ENCODE measurements at places on chromosomes 11 and 22.

DNA sequence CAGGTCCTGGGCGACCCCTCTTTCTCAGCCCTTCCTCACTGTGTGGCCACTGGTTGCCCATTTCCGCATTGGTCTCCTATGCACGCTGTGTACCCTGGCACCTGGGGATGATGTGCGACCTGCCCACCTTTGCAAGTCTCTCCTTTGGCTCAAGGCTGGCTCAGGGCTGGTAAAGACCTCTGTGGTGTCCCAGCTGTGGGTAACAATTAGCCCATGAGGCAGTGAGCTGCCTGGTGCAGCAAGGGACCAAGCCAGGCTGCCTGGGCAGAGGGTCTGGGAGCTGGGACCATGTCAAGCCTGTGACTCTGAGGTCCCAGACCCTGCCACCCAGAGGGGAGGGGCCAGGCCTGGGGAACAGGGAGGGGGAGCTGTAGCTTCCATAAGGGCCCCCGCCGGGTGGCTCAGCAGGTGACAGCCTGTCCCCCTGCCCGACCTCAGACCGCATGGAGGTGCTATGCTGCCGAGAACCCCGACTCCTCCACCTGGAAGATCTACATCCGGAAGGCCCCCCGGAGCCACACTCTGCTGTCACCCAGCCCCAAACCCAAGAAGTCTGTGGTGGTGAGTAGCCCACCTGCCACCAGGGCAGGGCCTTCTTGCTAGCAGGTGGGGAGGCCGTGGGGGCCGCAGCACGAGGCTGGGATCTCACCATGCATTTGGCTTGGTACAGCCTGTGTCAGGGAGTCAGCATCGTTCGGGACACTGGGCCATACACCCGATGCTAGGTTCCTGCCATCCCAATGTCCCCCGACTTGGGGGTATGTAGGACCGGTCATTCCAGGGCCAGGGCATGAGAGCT lies 112.5 kb downstream of the KCNQ1OT1 start:
- DNase-seq = peak; percentile 8

GRCh38 chr22:28116219-28116673 lies 197.2 kb upstream of the PITPNB start:
- no peak for DNase-seq

DNA sequence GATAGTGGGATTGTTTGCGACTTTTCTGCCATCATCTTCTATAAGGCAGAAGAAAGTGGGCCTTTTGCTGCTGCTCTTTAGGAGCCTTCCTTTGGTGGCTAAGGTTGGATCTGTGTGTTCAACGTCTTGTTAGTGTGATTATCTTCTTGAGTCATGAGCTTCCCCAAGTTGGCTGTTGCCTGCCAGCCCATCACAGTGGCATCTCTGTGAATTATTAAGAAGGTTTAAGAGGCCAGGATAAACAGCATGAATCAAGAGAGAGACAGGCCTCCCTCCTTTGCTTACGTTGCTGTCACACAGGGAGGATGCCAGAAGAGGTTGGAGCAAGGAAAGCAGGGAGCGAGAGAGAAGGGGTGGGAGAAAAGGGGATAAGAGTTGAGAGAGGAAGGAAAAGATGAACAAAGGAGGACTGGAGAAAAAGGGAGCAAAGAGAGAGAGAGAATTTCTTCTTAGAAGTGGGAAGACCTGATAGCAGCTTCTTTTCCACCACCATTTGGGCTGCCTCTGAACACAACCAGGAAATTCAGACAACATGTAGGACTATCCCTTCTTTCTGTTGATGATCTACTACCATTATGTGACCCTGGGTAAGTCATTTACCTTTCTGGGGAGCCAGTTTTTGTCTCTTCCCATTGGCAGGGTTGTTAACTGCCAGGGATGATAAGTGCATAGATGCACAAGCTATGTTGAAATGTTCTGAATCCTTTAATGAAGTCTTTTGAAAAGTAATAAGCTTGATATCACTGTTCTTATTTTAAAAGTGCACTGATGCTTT lies 126.5 kb downstream of the NAV2 start:
- no peak for DNase-seq

DNA sequence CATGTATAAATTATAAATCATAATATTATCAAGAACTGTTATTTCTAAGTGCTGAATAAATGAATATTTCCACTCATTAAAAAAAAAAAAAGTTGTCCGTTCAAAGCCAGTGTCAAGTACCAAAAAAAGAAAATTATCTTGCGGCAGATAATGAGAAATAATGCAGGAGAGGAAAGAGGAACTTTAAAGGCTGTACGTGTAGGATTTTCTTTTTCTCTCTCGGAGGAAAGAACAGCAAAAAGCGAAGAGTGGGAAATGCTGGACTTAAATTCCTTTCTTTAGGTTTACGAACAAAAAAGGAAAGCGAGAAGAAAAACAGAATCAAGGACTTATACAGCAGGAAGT lies 999 bp upstream of the CCDC83 start:
- DNase-seq = no peak

DNA sequence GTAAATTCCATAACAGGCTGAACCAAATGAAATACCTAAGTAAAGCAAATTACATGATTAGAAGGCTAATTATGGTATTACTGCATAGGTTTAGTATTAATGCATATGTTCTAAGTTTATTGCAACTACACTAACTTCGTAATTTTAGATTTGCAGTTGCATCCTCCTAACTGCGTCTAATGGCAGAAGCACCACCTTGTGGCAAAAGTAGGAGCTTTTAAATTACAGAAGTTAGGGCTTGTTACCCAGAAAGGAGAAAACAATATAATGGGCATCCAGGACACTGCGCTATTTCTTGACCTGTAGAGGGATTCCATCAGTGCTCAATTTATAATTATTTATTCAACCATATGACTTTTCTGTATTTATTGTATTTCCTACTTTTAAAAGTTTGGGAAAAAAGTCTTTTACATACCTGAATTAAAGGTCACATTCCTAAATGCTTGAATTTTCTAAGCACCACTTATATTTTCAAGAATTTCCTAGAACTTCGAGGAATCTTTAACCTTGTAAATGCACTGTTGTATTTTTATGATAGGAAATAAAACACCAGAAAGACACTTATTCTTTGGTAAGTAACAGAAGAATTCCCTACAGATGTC lies 16.3 kb upstream of the GPR83 start:
- DNase-seq = no peak

All from GM12892 (cell line).